ENCODE measurements at places on chromosomes 7 and 10.

DNA sequence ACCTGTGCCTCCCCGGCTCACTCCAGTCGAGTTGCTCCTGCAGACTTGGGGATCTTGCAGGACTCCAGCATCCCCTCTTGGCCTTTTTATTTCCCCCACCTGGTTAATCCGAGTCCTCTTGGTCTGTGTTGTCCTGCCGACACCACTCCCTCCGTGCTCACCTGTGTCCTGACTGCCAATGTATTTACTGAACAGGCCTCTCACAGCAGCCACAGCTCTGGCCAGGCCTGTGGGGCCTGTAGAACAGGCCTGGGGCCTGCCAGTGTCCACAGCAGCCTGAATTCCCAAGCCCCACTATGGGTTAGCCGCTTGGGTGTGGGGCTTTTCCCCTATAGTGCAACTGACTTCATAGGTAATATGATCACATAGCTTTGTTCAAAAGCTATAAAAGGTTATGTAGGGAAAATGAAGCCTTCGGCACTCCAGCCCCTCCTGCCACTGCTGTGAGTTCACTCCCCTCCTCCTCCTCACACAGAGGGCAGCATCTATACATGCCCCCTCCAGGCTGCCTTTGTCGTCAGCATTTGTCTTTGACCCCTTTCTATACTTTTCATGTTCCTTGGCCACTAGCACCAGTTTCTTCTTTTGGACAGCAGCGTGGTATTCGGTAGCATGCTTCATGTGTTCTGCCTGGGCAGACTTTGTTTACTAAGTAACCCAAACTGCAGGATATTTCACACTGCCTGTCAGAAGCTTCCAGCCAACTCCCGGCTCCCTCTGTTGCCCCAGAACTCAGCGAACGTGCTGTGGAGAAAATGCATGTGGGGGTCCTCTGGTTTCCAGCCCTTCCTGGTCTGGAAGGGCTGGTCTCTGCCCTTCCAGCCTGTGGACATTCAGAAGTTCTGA lies 46.1 kb downstream of the ZNF467 start:
- no peak for DNase-seq

GRCh38 chr10:13224210-13224995 lies 9.8 kb downstream of the UCMA start:
- no peak for DNase-seq

DNA sequence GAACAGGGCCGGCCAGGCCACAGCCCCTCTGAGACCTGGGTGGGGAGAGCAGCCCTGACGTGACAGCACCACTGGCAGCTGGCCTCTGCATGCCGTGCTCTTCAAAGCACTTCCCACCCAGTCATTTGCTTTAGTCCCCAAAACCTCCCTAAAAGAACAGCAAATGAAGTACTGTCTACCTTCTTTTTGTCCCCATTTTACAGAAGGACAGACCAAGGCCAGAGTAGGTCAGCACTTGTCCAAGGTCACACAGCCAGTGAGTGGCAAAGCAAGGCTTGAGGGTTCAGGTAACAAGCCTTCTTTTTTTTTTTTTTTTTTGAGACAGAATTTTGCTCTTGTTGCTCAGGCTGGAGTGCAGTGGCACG lies 15.1 kb downstream of the ATP6V1F start:
- DNase-seq = no peak

DNA sequence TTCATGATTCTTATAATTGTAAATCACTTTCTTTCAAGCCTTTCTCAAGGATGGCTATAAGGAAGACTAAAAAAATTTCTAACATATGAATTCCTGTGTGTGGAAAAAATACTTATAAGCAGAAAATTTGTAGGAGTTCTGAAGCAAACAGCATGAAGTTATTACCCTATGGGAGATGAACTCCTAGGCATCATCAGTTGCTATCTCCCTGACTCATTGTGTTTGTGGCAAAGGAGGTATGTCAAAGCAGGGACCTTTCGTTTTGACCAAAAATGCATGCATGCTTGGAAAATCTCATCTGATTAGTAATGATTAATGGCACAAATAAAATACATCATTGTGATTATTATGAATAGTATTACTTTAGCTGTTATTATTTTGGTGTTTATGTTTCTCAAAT lies 59.4 kb downstream of the CALCR start:
- DNase-seq = no peak

DNA sequence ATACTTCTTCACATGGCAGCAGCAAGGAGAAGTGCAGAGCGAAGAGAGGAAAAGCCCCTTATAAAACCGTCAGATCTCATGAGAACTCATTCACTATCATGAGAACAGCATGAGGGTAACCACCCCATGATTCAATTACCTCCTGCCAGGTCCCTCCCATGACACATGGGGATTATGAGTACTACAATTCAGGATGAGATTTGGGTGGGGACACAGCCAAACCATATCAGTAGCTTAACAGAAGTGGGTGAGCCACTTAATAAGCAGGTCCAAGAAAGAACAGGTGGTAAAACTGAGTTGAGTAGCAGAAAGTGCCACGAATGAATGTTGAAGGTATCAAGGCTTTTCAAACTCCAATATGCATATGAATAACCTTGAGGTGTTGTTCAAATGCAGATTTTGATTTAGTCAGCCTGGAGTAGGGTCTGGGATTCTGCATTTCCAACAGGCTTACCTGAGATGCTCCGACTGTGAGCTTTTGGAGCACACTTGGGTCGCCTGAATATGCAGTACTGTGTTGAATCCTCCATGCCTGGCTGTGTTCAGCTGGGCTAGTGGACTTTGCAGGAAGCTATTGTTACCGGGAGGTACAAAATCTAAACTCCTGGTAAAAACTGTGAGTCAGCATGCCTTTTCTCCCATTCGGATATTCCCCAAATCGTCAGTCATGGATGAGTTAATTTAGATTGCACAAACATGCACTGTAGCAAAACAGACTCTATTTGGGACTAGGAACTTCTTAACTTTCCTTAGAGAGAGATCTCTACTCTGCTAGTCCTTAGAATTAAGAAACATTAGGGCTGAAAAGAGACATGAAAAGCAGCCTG lies 69.0 kb upstream of the PRKCQ start:
- no peak for DNase-seq

DNA sequence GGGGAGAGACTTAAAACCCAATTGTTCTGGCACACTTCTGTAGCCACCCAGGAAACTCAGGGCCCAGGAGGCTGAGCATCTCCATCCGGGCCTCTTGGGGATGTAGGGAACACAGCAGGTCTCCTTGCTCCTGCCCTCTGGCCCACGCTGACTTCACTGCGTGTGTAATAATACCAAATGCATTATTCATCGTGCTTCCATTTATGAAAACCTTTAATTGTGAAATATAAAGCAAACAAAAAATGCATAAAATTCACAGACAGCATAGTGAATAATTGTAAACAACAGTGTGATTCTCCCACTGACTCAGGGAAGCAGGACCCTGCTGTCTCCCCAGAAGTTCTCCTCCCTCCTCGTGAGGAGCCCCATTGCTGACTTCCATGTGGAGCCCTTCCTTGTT lies 70.3 kb upstream of the SHH start:
- DNase-seq = no peak

DNA sequence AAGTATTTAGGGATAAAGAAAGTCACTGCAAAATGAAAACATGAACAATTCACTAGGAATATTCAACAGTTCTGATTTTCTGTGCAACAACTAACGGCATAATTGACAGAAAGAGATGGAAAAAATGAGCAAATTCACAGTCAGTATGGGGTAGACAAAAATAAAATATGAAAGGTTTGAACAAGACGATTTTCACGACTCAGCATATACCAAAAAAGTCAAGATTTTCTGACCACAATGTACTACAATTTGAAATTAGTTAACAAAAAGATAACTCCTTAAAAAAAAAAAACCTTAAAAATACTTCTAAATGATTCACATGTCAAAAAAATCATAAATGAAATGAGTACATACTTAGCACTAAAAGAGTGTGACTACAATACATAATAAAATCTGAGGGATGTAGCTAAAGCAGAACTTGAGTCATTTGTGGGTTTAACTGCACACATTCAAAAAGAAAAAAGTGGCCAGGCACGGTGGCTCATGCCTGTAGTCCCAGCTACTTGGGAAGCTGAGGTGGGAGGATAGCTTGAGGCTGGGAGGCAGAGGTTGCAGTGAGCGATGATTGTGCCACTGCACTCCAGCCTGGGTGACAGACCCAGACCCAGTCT lies 22.6 kb upstream of the MTURN start:
- DNase-seq = no peak

DNA sequence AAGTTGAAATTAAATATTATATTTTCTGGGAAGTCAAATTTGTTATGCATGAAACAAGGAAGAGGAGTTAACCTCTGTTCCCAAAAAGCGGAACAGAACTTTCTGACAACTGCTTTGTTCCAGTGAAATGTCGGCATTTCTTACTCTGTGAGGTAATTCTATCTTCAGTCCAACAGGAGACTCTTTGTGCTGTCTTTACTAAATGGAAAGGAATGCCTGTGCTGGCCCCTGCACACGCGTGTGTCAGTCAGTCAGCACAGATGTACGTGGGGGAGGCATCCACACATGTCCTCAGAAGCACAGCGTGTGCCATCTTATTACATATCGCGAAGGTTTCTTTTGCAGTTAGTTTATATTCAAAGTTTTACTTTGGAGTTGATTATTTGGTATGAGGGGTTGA lies 37.5 kb downstream of the NET1 start:
- no peak for DNase-seq

GRCh38 chr7:111274857-111275256 lies 183.9 kb downstream of the LRRN3 start:
- no peak for DNase-seq

DNA sequence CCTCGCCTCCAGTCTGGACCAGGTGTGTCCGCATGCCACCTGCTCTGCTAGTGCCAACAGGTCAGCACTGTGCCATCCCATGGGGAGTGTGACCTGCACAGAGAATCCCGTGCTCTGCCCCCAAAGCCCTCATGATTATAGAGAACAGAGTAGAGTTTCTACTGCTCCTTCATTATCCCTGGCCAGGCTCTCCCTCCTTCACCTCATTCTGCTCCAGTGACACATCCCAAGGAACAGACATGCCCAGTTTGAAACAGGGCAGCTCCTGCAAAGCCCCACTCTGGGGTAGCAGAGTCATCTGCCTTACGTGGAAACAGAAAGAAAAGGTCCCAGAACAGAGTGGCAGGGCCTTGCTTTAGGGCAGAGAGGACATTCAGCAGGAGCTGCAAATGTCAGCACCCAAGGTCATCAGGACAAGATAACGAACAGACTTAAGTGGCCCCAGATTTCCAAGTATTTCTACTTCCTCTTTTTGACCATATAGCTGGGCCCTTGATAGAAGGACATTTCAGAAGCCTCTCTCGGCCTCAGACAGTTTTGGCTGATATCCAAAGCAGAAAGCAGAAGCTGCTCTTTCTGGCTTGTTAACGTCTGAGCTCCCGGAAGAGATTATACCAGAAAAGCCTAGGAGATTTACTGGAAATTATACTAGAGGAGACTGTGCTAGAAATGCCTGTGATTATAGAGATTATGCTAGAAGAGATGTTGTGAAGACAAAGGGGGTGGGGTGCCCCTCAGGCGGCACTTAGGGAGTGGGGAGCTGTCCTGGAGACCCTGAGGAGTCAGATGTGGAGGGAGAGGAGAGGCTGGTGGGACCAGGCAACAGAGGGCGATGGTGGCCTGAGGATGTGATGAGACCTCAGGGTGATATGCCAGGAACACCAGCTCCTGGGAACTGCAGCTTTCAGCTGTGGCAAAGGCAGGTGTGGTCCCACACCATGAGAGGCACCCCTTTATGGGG lies 12.6 kb downstream of the TMEM176B start:
- DNase-seq = no peak

DNA sequence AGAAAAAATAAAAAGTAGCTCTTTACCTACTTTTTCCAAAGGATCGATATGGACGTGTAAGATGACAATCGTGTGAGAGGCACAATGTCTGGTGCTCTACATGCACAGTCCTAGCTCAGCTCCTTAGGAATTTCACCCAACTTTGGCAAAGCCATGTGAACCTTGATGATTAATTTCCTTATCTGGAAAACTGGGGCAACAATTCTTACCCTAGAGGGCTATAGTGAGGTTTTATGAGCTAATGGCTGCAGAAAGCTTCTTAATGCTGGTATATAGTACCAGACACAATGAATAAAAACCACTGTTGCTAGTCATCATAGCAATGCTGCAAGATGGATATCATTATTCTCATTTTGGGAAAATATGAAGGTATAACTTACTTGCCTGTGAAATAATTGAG lies 202.7 kb downstream of the PARD3 start:
- no peak for DNase-seq

DNA sequence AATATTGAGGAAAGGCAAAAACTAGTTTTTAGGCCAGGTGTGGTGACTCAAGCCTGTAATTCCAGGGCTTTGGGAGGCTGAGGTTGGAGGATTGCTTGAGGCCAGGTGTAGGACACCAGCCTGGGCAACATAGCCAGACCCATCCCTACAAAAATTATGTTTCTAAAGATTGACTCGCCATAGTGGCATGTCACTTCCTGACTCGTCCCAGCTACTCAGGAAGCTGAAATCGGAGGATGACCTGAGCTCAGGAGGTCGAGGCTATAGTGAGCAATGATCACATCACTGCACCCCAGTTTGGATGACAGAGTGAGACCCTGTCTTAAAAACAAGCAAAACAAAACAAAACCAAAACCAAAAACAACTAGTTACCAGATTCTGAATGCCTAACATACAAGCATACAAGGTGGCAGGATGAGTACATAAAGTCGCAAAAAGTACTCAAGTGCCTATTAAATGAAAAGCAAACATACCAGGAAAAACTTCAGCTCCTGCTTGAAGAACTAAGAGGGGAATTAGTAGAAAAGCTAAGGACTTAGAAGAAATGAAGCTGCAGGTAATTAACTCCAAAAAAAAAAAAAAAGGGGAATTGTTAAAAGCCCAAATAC lies 14.1 kb downstream of the ZNF398 start:
- no peak for DNase-seq
